Diencephalon (tissue), 1 donor: ENCODE measurements at places on chromosomes 2 and 18. TPM values are rescaled to one million over a fixed set of nuclear protein-coding genes. Genes with fewer than 3 reads are reported as not detected.

Gene PELI1
- 29.1 TPM for total RNA-seq

Gene OLA1
- 128 TPM for total RNA-seq

Gene TBC1D8
- total RNA-seq = 14.5 TPM

Gene LRRC30
- total RNA-seq = not detected

Gene DLX1
- 30.9 TPM for total RNA-seq
